ENCODE measurements at places on chromosomes 12 and 14.

DNA sequence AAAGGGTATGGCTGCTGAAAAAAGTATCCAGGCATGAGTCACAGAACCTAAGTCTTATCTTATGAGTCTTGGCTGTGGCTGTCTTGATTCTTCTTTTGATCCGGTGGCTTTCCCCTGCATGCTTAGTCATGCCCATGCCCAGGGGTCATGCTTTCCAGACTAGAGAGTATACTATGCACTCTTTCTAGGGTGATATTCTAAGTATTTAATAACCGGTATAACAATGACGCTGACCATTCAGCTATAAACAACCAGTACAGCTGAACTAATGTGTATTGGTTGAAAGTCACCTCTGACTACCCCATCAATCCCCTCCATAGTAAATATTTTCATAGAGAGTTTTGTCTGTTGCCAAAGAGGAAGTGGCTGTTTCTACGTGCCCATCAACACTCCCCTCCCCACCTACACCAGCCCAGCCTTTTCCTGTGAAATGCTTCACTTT lies 34.7 kb upstream of the NRXN3 start:
- DNase-seq: no peak

DNA sequence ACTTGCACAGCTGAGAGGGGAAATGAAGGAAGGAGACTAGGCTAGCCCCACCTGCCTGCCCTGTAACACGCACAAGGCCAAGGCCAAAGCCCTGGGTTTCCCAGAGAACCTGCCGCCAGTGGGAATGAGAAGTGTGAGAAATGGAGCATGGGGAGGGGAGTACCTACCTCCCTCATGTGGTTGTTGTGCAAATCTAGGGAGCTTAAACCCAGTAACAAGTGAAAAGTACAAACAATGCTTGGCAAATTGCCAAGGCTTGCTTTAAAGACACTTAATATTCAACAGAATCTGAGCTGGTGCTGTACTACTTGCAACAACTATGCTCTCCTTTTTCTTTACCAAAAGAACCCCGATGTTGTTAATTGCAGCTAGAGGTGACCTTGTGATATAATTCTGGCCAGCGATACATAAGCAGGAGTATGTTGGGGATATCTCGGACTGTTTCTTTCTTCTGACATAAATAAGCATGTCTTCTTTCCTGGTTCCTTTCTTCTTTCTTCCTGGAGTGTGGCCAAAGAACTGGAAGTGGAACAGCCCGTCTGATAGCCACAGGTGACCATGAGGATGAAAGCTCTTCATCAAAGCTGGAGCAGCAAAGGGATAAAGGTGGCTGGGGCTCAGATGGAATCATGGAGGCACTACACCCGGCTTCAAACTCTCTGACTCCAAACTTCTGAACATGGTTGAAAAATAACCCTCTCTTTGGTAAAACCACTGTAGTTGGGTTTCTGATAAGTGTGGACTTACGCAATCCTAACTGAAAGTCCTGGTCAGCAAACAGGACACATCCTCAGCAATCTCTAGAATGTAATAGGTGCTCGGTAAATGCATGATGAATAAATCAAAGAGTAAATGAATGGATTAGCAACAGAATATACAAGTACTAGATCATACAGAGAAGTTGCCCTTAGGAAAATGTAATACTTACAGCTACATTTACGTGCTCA lies 207.9 kb downstream of the NUAK1 start:
- DNase-seq: no peak

DNA sequence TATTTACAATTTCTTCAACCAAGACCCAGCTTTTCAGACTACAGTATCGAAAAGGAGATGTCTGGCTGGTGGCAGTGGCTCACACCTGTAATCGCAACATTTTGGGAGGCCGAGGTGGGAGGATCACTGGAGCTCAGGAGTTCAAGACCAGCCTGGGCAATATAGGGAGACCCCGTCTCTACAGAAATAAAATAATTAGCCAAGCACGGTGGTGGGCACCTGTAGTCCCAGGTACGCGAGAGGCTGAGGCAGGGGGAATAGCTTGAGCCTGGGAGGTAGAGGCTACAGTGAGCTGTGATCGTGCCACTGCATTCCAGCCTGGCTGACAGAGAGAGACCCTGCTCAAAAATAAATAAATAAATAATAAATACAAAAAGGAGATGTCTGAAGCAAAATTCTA lies 530.5 kb downstream of the BCL11B start:
- DNase-seq: no peak

GRCh38 chr12:6096527-6096926 lies 27.9 kb downstream of the VWF start:
- no peak for DNase-seq

DNA sequence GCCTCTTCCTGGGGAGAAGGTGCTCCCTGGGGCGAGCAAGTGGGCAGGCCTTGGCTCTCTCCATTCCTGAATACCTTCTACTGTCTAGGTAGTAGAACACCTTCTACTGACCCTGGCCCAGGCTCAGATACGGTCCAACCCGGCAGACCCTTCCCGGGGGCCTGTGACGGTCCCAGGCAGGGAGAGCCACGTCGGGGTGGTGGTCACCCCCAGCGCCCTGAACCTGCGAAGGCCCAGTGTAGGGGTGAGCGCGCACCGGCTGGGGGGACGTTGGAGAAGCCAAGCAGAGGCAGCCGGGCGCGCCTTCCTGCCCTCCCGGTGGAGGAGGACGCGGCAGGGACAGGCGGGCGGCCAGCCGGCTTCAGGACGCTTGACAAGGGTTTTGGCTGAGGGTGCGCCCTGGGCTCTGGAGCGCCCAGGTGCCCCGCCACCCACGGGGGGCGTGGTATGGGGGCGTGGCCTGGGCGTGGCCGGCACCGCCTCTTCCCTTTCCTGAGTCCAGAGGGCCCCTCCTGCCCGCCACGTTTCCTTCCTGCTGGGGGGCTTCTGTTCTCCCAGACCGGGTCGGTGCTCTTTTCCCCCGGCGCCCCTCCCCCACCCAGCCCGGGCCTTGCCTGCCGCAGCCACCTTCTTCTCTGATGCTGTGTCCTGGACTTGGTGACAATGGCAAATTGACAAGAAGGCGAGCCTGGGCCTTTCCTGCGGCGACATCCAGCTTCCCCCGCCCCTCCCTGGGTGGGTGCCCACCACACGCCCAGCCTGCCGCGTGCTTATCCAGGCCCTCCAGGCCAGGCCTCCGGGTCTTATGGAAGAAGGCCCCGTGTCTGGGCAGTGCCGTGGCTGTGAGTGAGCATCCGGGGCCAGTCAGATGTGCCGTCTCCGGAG lies 24.5 kb upstream of the PPP1R13B start:
- DNase-seq: peak; percentile 66

GRCh38 chr14:72512925-72513324 lies 381.0 kb downstream of the DPF3 start:
- no peak for DNase-seq

DNA sequence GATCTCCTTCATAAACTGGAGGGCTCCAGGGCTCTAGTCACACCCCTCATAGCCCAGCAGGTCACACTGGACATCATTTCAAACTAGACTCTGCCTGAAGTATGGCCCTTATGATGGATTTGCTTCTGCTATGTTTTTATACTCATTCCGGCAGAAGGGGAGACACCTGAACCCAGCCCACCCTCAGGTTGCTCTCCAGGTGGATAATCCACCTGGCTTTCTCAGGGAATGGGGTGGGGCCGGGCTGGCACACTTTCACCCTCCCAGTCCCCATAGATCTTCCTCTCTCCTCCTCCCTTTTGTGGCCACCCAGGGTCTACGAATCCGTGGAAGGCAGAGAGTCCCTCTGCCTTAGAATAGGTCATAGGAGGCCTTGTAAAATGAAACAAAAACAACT lies 9.8 kb upstream of the KRT73 start:
- no peak for DNase-seq

GRCh38 chr12:67331828-67332227 lies 62.7 kb downstream of the CAND1 start:
- no peak for DNase-seq

DNA sequence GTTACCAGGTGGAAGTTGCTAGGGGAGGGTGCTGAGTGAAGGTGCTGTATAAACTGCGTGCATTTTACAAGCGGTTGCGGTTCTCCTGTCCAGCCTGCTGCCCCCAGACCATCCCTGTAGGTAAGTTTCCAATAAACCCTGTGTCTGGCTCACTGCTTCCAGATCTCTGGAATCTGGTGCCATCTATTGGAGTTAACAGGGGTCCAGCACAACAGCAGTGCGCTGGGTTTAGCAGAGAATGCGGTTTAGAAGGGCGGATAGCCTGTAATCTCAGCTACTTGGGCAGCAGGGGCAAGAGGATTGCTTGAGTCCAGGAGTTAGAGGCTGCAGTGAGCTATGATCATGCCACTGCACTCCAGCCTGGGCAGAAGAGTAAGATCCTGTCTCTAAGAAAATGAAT lies 4.9 kb downstream of the AACS start:
- DNase-seq: no peak

DNA sequence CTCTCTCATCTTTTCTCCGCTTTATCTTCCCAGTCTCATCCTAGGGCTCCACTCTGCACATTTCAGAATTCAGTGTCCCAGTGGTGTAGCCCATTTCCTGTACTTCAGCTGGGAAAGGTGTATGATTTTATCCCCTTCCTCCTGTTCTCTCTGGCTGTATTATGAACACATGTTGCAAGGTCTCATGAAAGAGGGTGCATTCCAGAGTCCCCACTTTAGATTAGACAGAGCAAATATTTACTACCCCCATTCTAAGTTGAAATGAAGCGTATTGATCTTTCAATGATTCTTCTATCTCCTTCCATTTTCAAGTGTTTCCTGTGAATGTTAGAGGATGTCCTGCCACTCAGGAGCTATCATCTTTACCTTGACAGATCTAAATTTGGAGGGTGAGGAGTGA lies 123.2 kb downstream of the WIF1 start:
- DNase-seq: no peak

DNA sequence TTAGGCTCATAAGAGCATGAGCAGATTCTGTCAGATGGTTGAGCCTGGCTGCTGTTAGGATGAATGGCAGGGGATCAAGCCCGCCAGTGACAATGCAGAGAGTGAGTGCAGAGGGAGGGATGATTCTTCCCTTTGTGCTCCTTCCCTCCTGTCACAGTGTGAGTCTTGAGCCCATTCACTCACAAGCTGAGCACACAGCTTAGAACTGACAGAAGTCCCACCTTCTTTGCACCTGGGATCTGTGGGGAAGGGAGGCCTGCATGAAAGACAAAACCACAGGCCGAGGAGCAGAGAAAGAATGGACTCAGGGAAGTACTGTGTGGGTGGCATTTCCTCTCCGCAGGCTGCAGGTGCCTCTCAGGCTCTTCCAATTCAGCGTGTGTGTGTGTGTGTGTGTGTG lies 160.6 kb downstream of the KCNA5 start:
- DNase-seq: no peak

GRCh38 chr14:95608637-95609235 lies 73.9 kb downstream of the GLRX5 start:
- DNase-seq: no peak

DNA sequence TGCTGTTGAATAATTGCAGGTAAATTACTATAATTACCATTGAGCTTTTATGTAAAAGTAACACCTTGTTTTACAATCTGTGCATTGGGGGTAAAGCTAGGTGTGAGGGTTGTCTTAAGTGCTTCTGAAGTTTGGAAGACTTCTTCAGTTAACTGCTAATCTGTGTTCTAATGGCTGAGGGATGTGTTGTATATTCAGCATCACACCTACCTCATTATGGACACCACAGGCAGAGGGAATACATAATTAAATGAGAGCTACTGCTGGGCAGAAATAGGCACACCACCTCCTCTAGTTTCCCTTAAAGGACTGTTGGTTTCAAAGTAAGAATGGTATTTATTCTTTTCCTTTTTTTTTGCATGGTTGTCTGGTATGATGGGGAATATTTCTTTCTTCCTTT lies 502.3 kb upstream of the RGS6 start:
- DNase-seq: no peak

DNA sequence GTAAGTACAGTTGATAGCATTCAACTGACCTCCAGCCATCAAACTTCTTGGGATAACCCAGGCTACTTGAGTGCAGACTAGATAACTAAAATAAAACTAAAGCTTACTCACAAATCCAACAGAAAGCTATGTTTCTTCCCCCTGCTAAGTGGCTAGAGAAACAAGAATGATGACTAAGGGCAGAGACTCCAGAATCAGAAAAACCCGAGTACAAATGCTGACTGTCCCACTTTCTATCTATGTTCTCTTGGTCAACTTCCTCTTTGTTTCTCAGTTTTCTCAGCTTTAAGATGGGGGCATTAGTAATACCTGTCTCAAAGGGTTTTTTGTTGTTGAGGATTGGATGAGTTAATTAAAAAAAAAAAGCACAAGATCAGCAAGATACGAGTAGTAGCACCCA lies 6.1 kb upstream of the NUAK1 start:
- no peak for DNase-seq

DNA sequence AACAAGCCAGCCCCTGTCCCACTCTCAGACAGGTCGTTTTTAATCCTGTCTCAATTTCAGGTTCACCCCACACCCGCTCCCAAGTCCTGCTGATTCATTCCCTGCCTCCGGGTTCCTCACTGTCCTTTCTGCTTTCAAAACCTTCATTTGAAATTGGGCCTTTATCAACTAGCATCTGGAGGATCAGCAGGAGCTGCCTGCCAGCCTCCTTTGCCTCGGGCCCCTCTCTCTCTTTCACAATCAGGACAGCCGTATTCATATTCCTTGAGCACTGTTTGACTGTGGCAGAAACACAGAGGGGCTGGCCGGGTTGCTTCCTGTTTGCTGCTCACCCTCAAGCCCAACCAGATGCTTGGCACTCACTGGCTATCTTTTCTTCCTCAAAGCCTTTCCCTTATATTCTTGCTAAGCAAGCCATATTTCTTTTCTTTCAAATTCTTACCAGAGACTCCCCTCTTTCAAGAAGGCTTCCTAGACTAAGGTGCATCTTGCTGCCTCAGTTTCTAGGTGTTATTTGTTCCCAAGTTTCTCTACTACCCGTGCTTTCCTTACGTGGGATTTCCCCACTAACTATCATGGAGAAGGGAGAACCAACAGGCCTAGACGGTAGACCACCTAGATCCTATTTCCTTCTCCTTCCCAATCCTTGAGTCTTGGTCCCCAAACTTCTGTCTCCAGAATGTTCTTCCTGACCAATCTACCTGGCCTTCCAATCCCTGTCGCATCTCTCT lies 3.0 kb downstream of the GALNT6 start:
- no peak for DNase-seq

GRCh38 chr12:22408610-22409376 lies 74.3 kb upstream of the ST8SIA1 start:
- DNase-seq: no peak

- DNase-seq: no peak
Measured at GRCh38 chr14:86892152-86892956, 1100.6 kb downstream of the GALC start.

DNA sequence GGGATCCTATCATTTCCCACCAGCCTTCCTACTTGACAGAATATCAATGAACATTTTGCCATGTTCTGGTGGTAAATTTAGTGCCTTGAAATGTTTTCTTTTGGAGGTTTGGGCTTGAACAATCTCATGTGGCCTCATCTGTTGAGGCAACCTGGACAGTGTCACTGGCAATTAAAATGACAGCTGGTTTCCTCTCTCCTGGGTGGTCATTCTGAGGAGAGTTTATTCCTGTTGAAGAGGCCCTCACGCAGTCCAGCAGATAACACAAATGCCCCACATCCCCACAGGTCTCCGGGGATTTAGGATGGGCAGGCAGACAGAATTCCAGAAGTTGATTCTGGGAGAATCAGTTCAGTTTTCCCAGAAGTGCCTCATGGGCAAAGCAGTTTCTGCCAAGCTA lies 41.9 kb downstream of the MMAB start:
- DNase-seq: no peak
